ENCODE measurements at places on chromosomes 6 and 20. TPM values are rescaled to one million over a fixed set of nuclear protein-coding genes. Genes with fewer than 3 reads are reported as not detected.

LAMA2 gene
- 3.6 TPM for total RNA-seq

TNF gene
- total RNA-seq: not detected

GSTA3 gene
- total RNA-seq: not detected

TBXT gene
- total RNA-seq: 0.25 TPM

ZKSCAN3 gene
- total RNA-seq: 9.2 TPM

ID1 gene
- 120 TPM for total RNA-seq

BPIFB4 gene
- not detected for total RNA-seq

OXT gene
- not detected for total RNA-seq

WFDC2 gene
- 86.0 TPM for total RNA-seq

C20orf96 gene
- 22.7 TPM for total RNA-seq

ABT1 gene
- total RNA-seq: 20.5 TPM

BCAS4 gene
- total RNA-seq: 21.4 TPM

DNA sequence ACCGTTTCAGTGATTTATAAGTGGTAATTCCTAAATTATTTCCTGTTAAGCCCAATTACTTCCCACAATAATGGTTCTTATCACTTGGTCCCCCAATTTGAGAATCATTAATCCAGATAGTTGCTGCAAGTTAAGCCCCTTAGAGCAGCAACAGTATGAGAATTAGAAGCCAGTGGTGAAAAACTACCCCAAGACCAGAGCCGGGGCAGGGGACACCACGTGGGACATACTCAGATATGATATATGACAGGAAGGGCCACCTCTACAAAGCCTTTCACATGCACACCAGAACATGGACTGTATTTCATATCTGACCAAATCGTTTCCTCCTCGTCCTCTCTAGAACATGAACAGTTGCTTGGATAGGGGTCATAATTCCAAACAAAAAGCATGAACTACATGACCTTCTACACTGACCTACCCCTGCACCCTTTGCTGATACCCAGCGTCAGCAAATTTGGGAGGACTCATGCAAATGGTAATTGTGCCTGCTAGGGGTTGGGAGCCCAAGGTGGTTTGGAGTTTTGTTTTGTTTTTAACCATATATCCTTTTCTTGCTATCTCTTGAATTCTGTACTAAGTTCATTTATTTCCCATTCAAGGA lies 3.9 kb downstream of the JAG1 start:
- no peak for DNase-seq

GRCh38 chr6:79634491-79635231 lies 3.5 kb downstream of the SH3BGRL2 start:
- no peak for DNase-seq

- no peak for DNase-seq
These were observed 970.0 kb upstream of the SLC35B3 start for GRCh38 chr6:9405369-9405768.

GRCh38 chr20:53752583-53752970 lies 158.9 kb upstream of the ZNF217 start:
- no peak for DNase-seq

DNA sequence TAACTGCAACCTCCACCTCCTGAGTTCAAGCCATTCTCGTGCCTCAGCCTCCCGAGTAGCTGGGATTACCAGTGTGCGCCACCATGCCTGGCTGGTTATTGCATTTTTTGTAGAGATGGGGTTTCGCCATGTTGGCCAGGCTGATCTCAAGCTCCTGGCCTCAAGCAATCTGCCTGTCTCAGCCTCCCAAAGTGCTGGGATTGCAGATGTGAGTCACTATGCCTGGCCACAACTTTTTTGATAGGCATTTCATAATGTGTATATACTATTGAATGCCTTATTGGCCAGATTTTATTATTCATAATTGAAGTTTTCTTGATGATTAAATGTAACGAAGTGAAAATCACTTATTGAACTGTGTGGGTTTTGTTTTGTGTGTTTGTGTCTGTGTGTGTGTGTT lies 27.9 kb downstream of the FIG4 start:
- DNase-seq: no peak

- no peak for DNase-seq
These were observed 1247.9 kb upstream of the MAP3K7 start for GRCh38 chr6:91834813-91835212.

DNA sequence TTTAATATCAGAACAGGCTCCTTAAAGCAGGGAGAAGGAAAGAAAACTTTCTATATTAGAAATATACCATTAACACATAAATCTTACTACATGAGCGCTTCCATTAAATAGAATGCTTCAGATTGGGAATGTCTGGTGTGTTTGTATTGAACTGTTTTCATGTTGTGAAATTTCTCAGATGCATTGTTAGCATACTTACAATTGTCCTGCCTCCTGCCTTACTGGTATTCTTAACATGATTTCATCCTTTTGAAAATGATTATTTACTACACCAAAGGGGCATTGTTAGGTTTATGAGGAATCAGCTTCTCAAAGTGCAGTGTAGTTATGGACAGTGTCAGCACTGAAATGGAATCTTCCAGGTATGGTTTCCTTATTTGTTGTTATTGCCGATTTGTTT lies 145.6 kb downstream of the MTFR2 start:
- no peak for DNase-seq

DNA sequence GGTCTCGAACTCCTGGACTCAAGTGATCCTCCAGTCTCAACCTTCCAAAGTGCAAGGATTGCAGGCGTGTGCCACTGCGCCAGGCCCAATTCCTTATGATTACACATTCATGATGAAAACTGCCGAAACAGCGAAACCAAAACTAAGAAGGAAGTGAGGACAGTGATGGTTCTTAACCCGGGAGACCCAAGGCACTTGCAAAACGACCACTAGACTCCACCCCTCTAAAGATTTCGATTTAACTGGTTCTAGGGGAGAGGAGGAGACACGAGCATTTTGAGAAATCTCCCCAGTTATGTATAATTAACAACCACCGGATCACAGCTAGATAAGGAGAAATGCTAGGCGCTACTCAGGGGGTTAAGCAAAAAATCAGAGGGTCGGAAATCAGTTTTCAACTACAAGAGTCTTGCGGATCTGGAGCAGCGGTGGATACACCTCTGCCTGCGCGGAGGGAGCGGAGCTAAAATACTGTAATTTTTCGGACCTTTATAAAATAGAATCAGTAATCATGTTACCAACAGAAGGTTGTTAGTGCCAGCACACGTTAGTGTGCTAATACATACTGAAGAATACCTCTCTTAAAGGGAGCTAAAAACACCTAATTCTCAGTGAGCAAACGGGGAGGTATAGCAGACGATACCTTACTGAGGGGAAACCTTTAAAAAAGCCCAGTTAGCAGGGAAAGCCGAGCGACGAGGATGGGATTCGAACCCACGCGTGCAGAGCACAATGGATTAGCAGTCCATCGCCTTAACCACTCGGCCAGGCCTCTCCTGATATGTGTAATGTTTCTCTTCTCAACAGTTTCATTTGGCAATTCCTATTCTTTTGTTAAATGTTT lies 60.0 kb upstream of the BTN3A2 start:
- peak; percentile 83 for DNase-seq

- DNase-seq: no peak
These were observed 18.1 kb downstream of the PPP1R3G start for GRCh38 chr6:5103250-5103649.

DNA sequence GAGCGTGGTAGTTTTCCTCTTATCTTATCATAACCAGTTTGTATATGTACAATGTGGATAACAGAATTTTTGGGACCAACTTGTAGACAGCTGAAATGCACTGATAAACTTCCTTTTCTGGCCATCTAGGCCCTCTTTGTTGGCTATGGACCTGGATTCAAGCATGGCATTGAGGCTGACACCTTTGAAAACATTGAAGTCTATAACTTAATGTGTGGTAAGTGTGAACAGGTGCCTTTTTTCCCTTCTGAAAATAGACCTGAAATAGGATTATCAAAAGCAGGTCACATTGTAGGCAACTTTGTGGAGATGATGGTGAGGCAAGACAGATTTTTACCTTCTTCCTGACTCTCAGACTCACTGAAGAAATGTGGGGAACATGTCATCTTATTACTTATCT lies 67.8 kb downstream of the ENPP1 start:
- no peak for DNase-seq

GRCh38 chr6:167079853-167080297 lies 43.0 kb upstream of the CCR6 start:
- no peak for DNase-seq

DNA sequence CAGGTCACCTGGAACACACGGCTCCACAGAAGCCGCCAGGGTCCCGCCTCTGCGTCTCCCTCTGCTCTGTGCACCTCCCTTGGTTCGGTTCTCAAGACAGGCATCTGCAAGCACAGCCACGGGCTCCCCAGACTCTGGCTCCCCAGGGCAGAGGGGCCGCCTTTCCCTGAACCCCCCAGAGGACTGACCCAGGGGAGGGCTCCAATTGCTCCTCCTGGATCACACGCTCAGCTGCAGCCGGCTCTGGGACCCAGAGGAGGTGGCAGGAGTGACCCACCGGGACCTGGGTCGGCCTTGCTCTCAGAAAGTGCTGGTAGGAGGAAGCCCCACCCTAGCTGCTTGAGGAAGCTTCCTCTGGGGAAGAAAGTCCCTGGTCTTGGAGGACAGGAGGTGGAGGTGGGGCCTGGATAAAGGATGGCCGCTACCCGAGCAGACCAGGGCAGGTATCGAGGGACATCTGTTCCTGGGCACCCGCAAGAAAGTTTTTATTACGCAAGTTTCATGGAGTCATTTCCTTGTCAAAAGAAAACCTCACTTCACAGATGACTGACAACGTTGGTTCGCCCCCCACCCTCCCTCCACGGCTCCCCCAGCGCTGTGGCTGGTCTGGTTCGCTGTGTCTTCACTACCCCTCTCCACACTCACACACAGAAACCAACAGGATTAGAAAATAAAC lies 103.9 kb upstream of the AFDN start:
- DNase-seq: no peak

- DNase-seq: no peak
These were observed 25.6 kb upstream of the HLA-A start for GRCh38 chr6:29916741-29917140.

DNA sequence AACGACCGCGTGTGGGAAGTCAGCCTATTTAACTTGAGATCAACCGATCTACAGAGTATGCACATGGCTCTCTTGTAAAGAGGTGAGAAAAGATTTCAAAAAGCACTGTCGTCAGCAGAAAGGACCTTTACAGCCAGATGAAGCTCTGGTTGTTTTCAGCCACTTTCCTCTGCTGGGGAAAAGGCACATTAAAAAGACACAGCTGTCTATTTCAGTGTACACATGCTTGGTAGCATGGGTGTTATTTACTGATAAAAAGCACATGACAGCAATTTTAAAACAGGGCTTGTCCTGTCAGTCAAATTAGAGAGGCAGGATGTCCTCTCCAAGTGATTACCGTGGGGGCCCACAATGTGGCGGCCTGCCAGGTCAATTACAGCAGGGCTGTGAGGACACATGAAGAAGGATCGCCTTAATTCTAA lies 188.9 kb downstream of the PRKN start:
- DNase-seq: no peak

GRCh38 chr6:107977283-107977682 lies 19.3 kb upstream of the SEC63 start:
- no peak for DNase-seq

GRCh38 chr6:143612186-143612585 lies 65.6 kb upstream of the PHACTR2 start:
- no peak for DNase-seq

GRCh38 chr6:144662812-144663365 lies 377.8 kb downstream of the UTRN start:
- no peak for DNase-seq

- DNase-seq: no peak
These were observed 10.6 kb upstream of the SUPT3H start for GRCh38 chr6:45388328-45388727.

DNA sequence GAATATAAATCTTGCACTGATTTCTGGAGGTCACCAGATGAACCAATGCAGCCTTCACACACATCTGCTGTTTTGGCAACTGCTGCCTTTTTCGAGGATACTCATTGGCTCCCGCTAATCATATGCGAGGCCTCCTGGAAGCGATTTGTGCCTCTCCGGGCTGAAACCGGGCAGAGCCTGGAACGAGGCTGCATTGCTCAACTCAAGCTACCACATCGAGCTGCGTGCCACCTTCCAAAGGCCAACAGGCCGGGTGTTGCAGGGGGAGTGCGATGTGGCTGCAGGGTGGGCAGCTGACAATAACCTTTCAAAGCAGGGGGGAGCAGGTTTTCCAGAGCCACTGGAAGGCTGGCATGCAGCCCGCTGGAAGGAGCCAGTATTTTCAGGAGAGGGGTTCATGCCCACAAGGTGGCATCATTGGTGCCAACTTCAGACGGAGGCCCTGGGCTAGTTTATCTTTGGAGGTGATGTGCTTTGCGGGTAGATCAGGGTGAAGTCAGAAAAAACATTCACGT lies 122.6 kb upstream of the IFNGR1 start:
- DNase-seq: no peak

All from H1 (cell line).